ENCODE measurements at places on chromosomes 7 and 10.

DNA sequence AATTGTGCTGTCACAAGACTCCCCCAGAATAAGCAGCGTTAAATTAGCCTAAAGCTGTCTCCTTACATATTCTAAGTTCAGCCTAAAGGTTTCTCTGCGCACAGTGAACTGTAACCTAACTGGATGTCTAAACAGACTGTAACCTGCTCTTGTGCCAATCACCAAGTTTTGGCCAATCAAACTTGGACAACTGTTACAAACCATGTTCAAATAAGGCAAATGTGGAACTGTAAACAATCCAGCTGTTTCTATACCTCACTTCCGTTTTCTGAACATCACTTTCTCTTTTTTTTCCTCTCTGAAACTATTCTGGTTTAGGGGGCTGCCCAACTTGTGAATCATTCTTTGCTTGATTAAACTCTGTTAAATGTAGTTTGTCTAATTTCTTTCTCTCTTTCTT lies 252.2 kb upstream of the HABP2 start:
- no peak for DNase-seq

- no peak for DNase-seq
Observed at GRCh38 chr10:130747946-130748345, 563.6 kb downstream of the TCERG1L start.

- DNase-seq = no peak
Observed at GRCh38 chr7:37247861-37248260, 200.8 kb downstream of the ELMO1 start.

GRCh38 chr10:111207500-111207899 lies 130.7 kb downstream of the ADRA2A start:
- no peak for DNase-seq

DNA sequence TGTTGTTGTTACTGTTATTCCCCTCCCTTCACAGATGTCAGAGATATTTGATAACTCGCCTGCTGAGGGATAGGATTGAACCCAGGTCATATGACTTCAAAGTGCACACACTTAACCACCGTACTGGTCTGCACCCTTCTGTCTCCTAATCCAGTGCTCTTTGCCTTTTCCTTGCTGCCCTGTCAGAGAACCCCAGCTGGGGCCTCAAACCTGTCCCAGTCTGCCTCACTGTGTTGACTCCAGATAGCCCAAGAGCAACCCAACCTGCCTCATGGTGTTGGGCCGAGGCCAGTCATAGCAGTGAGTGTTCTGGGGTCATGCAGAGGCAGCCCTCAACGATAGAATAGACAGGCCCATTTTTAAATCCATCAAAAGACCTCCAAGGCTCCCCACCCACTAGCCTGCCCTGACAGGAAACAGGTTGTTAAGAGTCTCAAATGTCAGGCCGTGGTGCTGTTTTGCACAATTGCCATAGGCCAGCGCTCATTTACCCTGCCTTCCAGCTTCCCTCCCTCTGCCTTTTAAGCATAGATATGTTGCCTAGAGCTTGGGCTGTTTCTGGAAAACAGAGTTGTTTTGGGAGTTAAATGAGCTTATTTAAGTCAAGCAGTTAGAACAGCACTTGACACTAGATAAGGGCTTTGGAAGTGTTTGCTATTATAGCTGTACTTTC lies 37.0 kb upstream of the PDCD4 start:
- no peak for DNase-seq

Data from WERI-Rb-1 (cell line).